Endothelial cell (in vitro differentiated cells): ENCODE measurements at places on chromosomes 2 and 18.

DNA sequence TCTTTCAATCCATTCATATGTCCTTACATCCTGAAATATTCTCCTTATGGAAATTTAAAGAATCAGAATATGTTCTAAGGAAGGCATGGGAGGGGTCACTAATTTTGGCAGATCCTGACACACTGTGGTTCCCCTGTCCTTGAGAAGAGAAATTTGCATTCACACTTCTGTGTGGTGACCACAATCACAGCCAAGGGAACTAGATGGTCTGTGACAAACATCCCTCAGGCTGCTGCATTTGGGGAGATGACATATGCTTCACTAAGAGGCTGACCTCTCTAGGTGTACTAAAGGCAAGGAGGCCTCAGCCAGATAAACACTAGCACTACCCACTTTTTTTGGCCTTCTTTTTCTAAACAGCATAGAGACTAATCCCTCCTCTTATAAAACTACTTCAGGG lies 129.6 kb downstream of the MREG start:
- DNase-seq: no peak

GRCh38 chr2:158255257-158255656 lies 153.6 kb downstream of the UPP2 start:
- no peak for DNase-seq

GRCh38 chr2:42944779-42945415 lies 152.5 kb upstream of the HAAO start:
- no peak for DNase-seq

GRCh38 chr2:137050949-137051348 lies 285.6 kb downstream of the THSD7B start:
- DNase-seq: no peak

DNA sequence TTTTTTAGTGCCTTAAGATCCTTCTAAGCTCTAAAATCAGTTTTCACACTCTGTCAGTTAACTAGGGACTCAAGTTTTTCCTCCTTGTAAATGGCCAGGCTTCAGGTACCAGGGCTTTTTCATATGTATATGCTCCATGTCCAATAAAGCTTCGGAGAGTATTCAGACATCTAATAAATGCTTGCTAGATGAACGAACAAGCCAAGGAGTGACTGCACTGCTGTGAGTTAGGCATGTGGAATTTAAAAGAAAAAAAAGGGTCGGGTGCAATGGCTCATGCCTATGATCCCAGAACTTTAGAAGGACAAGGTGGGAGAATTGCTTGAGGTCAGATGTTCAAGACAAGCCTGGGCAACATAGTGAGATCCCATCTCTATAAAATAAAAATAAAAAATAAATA lies 81.9 kb downstream of the CDH2 start:
- no peak for DNase-seq

GRCh38 chr2:120224256-120224655 lies 1.1 kb upstream of the TMEM185B start:
- DNase-seq: no peak

DNA sequence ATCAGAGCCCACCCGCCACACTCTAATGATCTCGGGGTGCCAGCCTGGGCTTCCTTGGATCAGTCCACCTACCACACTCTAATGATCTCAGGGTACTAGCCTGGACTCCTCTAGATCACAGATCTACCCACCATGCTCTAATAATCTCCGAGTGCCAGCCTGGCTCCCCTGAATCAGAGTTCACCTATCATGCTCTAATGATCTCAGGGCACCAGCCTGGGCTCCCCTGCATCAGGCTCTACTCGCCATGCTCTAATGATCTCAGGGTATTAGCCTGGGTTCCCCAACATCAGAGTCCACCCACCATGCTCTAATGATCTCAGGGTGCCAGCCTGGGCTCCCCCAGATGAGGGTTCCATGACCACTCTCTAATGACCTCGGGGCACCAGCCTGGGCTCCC lies 48.1 kb downstream of the EIPR1 start:
- no peak for DNase-seq

DNA sequence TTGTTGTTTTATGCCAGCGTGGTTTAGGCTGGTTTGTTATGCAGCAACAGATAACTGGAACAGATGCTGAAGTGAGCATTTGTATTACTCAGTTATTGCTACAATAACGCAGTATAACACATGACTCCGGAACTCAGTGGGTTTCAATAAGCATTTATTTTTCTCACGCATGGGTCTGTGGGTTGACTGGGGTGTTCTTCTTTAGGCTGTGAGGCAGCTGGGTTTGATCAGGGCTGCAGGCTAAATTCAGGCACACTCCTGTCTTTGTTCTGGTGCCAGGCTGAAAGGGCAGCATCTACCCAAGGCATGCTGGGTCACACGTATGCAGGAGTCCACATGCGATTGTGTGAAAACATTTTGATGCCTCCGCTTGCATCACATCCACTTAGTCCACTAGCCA lies 3.8 kb upstream of the SLC1A4 start:
- DNase-seq: no peak

DNA sequence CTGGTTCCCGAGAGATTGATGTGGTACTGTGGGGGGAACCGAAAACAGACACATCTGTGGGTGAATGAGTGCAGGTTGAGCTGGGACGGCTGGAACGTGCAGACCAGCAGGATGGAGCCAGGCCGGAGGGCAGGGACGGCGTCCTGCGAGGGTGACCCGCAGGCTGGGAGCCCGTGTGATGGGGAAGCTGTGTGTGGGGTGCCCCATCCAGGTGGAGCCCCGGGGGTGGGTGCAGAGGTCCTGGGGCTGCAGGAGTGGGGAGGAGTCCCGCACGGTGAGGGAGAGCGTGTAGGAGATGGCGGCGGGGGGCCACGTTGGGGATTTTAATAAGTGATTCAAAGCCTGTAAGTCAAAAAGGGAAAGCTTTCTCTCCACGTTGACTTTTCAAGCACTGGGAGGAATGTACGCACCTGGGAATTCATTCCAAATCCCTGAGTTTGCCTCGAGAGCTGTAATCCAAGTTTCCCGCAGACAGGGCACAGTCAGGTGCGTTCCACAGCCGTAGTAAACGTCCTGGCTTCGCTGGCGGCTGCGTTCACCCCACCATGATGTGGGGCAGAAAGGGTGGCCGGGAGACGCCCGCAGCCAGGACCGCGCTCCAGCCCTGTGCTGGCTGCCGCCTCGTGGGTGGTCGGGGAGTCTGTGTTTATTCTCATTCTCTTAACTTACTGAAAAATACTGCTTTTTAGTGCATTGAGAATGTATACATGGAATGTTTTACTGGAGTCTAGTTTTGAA lies 54.0 kb downstream of the NFATC1 start:
- no peak for DNase-seq

GRCh38 chr2:172454404-172455120 lies 27.2 kb downstream of the ITGA6 start:
- DNase-seq: no peak

GRCh38 chr2:133942398-133942797 lies 311.5 kb upstream of the MGAT5 start:
- DNase-seq: no peak

DNA sequence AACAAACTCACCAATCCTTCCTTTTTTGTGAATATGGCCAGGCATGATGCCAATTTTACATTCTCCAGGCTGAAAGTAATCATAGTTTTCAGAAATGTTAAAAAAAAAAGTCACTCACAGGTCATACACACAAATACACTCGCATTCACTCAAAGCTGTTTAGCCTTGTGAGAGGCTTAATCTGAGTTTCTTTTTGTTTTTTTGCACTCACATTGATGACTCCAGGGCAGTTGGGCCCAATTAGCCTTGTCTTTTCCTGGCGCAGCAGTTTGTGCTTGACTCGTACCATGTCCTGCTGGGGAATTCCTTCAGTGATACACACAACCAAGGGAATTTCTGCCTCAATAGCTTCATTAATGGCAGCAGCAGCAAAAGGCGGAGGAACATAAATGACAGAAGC lies 18.0 kb downstream of the SUCLG1 start:
- no peak for DNase-seq

- DNase-seq: no peak
These were observed 62.0 kb downstream of the MYL12B start for GRCh38 chr18:3323900-3324299.

DNA sequence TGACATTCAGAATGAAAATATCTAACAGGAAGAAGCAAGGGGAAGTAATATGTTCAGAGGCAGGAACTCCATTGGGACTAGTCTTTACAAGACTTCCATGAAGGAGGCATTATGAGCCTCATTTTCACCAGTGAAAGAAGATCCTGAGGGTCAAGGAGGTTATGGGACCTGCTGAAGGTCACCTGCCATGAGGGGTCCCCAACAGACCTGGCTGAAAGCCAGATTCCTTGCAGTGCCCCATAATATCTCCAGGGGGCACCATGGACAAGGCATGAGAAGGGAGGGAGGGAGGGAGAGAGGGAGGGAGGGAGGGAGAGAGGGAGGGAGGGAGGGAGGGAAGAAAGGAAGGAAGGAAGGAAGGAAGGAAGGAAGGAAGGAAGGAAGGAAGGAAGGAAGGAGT lies 27.9 kb downstream of the XDH start:
- no peak for DNase-seq

DNA sequence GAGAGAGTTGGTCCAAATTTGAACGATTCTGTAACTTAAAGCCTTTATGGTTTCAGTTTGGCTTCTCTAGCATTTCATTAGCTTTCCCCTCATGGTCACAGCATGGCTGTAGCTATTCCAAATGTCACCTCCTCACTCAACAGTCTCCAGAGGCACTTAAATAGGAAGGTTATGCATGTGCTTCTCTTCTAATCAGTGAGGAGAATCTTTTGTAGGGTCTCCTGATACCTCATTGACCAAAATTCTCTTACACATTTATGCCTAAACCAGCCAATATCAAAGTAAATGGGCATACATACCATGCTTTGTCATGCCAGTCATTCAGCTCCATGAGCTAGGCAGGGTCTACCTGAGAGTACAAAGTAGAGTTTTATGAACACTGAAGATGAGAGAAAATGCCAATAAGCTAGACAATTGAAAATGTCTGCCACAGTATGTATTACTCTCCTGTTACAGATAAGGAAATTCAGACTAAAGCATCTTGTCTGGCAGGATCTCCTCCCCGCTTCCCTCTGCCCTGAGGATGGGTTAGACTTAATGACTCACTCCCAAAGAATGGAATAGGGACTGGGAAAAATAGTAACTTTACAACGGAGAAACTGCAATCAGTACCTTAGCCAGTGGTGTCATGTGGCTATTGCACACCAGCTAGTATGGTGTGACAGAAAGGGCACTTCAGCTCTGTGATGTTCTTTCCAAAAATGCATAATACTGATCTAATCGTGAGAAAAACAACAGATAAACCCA lies 15.4 kb downstream of the DSG2 start:
- no peak for DNase-seq

DNA sequence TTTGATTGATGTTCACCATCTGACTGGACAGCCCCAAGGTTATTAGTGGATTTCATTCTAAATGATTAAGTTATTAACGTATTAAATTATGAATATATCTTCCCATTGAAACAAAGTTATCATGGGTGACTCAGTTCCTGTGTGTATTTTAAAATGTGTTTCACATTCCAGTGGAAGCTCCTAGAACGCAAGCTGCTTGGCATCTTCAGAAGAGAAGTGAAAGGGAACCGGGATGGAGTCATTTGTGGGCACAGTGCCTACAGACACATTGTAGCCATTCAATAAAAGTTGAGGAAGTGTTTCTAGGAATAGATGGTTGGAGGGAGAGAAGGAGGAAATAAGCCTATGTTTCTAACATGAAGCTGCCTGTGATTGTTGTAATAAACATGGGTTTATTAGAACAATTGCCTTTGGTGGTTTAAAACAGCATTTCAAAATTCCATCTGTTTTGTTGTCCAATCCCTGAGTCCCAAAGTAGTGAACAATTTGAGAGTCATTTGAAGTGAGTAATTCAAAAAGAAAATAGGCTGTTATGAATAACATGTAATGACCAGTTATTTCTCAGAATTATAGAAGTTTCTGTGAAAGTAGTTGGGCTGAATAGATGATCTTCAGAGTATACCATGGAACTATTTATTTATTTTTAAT lies 143.5 kb downstream of the PKP4 start:
- DNase-seq: no peak

GRCh38 chr2:104818264-104818663 lies 35.7 kb upstream of the POU3F3 start:
- no peak for DNase-seq

GRCh38 chr2:218264773-218265561 lies 4.2 kb downstream of the GPBAR1 start:
- DNase-seq: no peak

DNA sequence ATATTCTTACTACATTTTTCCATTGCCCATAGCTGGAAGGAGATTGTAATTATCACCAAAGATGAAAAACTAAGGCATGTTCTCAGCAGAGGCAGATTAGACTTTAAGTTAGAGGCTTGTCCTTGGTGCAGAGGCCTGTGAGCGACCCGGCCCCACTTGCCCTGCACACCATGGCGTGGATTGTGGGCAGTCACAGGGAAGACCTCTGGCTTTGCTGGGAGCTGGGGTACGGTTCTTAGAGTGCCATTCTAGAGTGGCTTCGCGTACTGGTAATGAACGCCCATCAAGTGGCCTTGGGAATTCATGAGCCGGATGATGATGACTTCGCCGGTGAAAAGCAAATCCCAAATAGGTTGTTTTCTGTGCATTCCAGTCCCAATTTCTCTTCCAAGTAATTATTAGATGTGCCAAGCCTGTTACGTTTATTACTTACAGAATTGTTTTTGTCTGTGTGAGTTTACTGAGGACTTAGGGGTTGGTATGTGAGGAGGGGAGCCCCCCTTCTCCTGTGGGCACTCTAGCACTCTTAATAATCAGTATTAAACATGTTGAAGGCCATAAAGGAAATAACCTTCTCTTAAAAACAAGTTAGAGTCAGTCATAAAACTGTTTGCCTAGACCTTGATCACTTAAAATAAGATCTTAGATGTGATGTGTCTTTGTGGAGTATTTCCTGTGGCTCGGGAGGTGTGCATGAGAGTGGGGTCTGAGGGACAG lies 90.6 kb downstream of the LDLRAD4 start:
- no peak for DNase-seq

- DNase-seq: peak; percentile 31
These were observed 146.6 kb downstream of the MEIS1 start for GRCh38 chr2:66581339-66582103.

DNA sequence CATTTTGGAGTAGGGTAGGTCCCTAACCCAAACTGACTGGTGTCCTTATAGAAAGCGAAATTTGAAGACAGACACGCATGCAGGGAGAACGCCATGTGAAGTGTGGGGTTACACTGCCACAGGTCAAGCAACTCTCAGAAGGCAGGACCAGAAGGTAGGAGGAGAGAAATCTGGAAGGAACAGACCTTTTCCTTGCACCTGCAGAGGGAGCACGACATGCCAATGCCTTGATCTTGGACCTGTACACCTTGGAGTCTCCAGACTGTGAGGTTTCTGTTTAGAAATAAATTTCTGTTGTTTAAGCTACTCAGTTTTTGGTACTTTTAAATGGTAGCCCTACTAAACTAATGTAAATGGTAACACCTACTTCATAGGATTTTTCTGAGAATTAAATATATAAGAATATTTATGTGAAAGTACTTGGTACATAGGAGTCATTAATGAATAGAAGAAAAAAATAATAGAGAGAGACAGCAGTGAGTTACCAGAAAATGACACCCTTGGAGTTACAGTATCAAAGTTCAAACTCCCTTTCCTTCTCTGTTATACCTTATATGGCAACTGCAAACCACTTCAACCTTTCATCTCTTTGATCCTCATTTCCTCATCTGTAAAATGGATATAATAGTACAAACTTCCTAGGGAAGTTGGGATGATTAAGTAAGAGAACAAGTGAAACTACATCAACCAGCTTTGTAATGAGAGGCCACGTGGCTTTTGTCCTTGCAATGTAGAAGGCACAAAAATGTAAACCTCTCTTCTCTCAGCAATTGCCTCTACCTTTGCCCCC lies 184.9 kb upstream of the PARD3B start:
- no peak for DNase-seq
